DMS153 (cell line): ENCODE measurements at places on chromosomes 3 and 15.

DNA sequence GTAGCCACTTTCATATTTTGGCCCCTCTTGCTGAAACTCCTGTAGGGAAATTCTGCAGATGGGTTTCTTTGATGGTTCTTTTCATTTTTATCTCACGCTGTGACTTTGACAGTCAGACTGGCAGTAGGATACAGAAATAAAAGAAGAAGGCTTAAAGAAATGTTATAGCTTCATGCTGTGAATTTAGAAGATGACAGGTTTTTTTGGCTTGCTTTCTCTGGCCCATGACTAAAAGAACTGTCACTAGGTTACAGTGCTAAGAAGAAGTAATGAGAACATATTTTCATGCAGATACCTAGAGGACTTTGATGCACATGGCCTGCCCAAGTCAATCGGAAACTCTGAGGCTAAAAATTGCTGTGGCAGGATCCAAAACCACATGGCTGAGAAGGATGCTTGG is 334.5 kb downstream of the EPHA6 start:
- no peak for DNase-seq

DNA sequence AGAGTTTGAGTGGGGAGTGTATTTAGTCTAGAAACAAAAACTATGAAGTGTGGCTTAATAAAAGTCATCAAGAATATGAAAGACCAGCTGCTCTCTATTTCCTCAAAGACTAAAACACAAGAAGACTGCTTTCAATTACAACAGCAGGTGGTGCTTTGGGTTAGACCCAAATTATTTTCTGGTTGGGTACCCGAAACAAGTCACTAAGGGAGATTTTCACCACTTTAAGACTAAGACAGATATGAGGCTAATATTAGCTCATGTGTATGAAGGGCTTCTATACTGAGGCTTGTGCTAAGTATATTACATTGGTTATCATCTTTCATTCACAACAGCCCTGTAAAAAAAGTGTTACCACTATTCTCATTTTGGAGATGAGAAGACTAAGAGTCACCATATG is 43.1 kb downstream of the COL8A1 start:
- DNase-seq: no peak

DNA sequence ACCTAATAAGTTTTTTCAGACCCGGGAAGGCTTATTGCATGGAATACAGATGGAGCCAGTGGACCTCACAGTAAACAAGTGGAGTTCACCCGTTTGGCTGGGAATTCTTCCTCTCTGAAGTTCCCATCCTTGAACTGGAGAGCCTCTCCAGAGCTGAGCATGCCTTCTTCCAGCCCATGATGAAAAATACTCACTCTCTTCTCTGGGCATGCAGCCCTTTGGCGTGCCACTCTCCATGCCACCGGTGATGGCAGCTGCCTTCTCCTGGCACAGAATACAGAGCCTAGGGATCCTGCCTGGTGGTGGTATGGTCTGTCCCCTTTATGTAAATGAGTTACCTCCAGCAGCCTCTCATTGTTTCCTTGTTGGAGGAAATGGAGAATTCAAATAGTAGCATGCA is 150.8 kb downstream of the LEKR1 start:
- DNase-seq: no peak

DNA sequence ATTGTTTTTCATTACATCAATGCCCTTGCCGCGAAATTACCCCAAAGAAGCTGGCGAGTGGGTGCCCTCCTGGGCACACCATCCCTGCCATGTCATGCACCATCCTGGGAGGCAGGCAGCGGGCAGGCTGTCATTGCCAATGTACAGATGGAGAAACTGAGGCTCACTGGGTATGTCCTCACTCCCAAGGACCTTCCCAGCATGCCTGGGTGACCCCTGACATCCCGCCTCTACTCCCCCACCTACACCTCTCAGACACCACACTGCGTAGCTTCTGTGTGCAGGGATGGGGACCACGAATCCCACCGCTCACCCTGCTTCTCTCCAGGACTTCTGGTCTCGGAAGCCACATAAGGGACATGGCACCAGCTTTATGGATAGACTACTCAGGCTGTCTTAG is 41.0 kb upstream of the SLC41A3 start:
- no peak for DNase-seq

GRCh38 chr3:43995547-43996378 is 245.9 kb upstream of the TOPAZ1 start:
- no peak for DNase-seq

GRCh38 chr3:150062492-150062891 is 91.8 kb upstream of the PFN2 start:
- no peak for DNase-seq
